ENCODE measurements at places on chromosomes 1 and 21. TPM values are rescaled to one million over a fixed set of nuclear protein-coding genes. Genes with fewer than 3 reads are reported as not detected.

DNA sequence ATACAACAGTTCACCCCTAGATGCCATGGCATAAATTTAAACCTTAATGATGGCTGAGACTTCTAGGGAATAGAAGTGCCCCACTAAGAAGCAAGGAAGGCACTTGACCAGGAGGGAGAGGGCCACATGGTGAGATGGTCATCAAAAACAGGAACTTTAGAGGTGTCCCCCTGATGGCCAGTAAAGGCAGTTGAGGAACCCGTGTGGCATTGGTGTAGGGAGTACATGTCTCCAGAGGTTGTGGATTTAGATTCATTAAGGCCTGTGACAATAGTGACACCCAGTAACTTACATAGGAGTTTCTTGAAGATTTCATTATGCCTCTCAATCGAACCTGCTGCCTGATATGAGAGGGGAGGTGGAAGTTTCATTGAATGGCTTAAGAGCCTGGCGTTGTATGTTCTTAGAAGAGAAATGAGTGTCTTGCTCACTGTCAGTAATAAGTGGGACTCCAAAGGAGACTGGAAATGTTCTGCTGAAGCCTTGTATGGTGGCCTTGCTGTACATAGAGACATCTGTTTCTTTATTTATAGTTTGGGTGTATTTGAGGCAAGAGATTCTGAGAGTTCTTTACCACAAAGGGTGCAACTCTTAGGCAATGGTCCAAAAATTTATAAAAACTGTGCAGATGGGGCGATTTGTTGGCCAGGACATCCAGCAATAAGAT lies 27.9 kb downstream of the EDARADD start:
- no peak for DNase-seq

- no peak for DNase-seq
Measured at GRCh38 chr1:16984717-16985116, 4.3 kb upstream of the MFAP2 start.

DNA sequence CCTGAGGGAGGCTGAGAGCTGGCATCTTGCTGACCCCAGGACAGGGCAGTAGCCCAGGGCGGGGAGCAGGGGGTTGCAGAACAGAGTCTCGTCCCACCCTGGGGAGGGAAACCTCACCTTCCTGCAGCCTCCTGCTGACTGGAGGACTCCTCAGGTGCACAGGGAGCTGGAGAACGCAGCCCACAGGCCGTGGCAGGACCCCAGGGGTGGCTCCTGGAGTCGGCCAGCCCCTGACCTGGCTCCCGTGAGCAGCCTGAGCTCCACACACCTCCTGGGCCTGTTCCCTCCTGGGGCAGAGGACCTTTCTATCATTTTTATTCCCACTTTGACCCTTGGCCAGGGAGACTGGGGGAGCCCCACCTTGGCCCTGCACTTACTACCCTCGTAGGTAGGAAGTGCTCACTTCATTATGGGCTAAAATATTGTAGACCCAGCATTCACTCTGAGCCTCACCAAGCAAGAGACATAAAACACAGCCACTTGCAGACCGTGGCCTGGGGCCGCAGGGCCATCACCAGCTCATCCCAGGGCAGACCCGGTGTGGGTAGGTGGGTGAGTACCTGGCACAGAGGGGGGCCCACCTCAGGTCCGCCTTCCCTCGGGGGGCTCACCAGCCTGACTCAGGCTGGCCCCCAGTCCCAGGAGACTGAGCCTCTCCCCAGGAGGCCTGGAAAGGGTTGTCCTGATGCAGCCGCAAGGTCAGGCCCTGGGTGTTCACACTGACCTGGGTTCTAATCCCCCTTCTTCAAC lies 287.3 kb upstream of the VAMP3 start:
- no peak for DNase-seq

The SLAMF8 gene
- total RNA-seq: 1.7 TPM

- DNase-seq: no peak
Measured at GRCh38 chr1:19375631-19376400, 63.7 kb downstream of the SLC66A1 start.

GRCh38 chr1:206573319-206573718 lies 38.9 kb downstream of the EIF2D start:
- DNase-seq: no peak

GRCh38 chr1:224252479-224252878 lies 69.4 kb downstream of the DEGS1 start:
- no peak for DNase-seq

DNA sequence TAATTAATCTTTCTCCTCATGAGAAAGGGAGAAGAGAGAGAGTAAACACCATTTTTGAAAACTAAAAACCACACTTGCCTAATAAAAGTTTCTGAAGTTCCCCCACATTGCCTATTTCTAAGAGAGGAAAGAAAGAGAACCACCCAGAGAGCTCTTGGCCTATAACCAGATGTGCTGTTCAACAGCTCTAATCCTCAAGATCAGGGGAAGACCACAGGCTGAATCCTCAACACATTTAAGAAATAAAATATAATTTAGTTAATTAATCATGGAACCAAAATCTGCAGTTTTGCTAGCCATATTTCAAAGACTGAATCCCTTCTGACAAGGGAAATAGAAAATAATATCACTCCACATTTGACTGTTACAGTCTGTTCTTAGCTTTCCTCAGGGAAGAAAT lies 11.9 kb downstream of the PRRX1 start:
- DNase-seq: no peak

The HPCA gene
- 1.1 TPM for total RNA-seq

- DNase-seq: no peak
Measured at GRCh38 chr1:114075546-114076242, 78.0 kb downstream of the SYT6 start.

DNA sequence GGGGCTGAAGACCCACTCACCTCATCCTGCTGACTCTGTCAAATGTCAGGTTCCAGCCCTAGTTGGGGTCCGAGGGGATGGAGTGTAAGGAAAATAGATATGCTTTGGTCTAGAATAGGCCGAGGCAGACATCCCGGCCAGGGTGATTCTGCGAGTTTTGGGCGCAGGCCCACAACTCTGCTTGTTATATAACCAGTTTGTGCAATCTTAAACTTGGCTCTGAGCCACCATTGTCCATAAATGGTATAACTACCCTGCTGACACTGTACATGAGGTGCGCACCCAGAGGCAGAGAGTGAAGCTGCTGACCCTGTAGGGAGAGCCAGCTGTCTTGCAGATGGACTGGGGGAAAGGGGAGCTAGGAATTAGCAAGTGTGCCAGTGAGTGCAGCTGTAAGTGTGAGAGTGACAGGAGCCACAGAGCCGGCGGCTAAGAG lies 1388.8 kb downstream of the AMY1C start:
- DNase-seq: no peak
